ENCODE measurements at places on chromosomes 16 and 17.

DNA sequence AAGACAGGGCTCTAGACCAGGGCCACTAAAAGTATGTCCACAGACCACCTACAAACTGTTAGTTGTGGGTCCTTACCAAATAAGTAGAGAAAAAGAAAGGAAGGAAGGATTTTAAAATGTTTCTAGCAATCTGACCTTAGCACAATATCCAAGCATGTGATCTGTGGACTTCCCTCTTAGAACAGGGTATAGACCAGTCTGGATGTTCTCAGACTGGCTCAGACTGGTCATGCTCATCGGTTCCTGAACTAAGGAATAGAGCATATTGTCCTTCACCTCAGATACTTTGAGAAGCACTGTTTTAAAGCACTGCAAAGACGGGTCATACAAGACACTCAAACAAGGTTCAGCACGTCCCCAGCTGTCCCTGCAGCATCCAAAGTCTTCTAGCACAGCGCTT lies 25.8 kb downstream of the CUEDC1 start:
- no peak for DNase-seq

- DNase-seq: no peak
Measured at GRCh38 chr16:8127070-8127469, 463.2 kb downstream of the TMEM114 start.

DNA sequence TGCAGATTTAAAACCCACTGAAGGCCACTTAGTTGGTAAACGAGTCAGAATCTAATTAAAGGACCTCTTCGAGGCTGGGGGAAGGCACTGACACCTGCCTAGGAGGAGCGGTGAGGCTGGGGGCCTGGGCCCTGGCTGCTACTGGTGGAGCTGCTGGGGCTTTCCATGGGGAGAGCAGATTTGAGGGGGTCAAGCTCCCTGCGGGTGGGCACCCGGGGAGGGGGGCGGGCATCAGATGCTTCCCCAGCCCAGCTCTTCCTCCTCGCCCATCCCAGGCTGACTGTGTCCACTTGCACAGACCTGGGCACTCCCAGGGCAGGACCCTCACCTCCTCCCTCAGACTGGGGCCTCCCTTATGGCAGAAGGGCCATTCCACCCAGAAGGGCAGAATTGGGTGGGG lies 19.0 kb downstream of the SRCIN1 start:
- no peak for DNase-seq

GRCh38 chr16:15899538-15900100 lies 11.2 kb upstream of the CEP20 start:
- DNase-seq: peak; percentile 91

DNA sequence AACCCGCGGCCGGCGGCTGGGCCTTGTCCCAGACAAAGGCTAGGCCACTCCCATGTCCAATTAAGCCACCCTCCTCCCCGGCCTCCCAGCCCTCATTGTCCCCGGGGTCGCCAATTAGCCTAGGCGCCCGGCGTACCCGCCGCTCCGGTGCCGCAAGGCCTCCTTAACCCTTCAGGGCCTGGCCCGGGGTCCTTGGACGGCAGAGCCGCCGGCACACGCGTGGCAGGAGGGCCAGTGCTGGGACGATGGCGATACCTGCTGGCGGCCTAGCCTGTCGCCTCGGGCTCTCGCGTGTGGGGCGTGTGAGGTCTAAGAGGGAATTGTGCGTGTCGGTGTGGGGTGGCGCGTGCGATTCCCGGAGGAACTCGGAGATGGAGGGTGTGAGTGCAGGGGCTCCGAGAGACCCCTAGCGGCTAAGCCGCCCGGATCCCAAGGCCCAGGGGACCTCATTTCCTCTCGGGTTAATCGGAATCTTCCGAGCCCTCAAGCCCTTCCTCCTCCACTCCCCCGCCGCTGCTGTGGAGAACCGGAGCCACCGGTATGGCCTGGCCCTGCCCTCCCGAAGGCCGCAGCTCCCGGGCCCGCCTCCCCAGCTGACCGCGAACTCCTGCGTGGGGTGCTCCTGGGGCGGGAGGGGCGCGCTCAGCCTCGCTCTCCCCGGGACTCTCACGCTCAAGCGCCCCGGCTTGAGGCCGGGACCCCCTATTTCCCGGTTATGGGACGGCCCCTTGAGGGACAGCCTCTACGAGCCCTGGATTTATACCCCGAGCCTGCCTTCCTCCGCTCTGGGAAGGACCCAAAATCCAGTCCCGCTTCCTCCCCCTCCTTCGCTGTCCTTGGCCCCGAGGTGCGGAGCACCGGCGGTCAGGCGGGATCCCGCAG lies 11.9 kb downstream of the TBX2 start:
- DNase-seq: peak; percentile 79

DNA sequence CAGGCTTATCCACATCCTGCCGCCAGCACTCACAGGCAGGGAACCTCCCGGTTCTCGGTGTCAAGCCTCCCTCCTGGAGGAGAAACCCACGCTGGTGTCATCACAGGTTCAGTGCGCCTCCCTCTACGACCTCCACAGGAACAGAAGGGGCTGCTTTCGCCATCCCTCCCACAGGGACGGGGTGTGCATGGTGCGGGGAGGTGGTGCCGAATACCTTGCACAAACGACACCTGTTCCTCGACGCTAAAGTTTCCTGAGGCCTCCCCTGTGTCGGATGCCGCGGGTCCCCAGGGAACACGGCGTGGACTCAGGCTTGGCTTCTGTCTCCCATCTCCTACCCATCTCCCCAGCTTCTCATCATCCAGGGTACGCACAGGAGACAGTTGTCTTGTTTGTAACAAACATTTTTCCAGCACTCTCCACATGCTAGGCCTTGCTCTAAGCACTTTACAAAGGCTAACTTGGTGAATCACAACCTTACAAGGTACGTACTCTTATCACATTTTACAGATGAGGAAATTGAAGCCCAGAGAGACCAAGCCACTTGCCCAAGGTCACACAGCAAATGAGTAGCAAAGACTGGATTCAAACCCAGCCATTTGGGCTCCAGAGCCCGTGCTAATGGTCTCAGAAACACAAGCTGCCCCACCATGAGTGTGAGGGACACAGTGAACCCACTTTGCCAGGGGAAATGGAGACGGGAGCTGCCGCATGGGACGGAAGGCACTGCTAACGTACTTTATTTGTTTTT lies 271.6 kb downstream of the C16orf95 start:
- DNase-seq: no peak

DNA sequence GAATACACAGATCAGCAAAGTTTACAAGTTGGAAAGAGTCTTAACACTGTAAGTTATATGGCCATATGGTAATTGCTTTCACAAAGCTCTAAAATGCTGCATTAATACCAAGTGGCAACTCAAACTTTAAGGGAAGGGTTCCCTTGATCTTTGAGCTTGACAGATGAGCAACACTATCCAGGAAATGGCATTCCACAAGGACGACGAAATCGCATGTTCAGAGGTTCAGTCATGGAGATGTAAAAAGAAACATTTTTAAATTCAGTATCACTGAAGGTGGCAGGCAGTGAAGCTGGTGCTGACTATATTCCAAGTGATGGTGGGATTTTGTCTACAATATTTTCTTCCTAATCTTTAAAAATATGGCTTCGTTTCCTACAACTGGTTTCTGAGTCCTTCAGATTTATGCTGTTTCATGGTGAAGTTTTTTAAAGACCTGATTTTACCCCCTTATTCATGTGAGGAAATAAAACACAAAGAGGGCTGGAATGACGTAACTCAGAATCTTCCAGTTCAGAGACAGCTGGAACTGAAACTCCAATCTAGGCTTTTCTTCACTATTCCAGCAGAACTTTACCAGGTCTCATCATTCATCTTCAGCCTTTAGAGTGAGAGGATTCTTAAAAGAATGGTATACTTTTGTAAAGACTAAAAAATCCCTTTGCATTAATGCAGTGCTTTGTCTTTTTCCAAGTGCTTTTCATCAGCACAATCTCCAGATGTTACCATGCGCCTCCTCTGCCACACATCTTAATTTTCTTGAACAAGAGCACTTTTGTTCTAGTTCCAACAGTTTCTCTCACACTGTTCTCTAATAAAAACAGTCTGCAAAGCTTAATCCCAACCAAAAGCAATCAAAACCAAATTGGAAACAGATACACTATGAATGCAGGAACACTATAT lies 20.2 kb downstream of the CHCT1 start:
- DNase-seq: no peak

DNA sequence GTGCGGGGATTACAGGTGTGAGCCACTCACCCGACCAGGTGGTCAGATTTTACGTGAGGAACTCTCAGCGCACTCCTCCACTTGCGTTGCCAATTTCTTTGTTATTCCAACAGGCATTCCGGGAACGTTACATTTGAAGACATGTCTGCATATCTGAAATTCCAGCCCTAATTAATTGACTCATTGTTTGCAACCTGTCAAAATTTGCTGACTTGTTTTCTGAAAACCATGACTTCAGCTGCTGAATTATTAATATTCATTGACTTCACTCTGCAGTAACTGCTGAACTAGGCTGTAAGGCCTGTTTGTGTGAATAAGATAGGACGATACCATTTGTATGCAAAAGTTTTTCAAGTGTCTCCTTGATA lies 16.6 kb downstream of the G6PC1 start:
- no peak for DNase-seq

DNA sequence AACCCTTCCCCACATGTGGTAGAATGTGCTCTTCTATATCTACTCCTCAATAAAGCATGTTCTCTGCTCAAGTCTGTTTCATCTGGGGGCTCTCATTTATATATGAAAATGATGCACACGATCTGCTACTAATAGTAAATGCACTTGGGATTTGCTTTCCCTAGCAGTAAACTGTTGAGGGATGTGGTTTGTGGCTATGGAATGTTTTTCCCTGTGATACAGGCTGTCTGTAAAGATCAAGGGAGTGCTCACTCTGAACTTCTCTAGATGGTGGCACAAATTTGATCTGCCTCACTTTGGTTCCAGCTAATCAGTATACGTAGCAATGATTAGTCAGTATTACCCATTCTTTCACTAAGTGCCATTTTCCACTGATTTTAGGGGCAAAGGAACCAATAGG lies 18.8 kb downstream of the TAC4 start:
- no peak for DNase-seq

DNA sequence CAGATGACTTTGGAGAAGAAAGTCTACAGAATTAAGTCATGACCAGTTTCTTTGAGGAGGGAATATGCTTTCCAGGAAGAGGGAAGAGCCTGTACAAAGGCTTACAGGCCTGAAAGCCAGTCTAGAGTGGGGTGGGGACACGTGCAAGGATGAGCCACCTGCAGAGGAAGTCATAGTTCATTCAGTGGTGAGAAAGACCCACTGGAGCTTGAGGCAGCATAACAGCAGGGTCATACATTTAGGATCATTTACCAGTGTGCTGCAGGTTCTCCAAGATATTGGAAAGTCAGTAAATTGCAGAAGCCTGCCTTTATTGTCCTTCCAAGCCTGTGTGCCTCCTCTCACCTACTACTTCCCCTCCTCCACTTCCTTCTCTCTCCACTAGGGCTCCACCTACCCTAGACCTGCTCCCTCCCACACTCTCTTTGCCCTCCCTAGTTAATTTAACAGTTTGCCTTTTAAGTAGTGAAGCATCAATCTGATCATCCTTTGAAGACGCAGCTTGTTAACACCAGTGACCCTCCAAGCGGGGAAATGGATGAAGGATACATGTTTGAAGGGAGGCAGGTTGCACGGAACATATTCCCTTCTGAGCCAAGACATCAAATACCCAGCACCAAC lies 40.2 kb downstream of the CDRT15 start:
- DNase-seq: no peak

GRCh38 chr16:30041841-30042240 lies 10.8 kb upstream of the TLCD3B start:
- no peak for DNase-seq

GRCh38 chr16:22008215-22009059 lies 526 bp downstream of the MOSMO start:
- no peak for DNase-seq

DNA sequence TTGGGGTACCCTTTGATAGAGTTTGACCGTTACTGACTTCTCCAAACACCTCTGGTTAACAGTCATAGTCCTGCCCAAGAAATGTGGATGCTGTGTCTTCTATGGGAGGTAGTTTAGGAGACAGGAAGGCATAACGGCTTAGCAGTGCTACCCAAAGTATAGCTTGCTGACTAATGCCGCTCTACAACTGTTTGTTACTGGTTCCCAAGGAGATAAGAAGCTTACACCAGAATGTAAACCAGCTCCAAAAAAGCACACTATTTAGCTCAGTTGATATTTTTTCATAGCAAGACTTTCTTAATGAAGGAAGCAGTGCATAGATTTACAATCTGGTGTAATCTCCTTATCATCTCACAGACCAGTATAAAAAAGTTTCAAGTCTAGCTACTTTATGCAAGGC lies 95.7 kb downstream of the HS3ST3B1 start:
- DNase-seq: no peak

GRCh38 chr16:5031601-5032000 lies 2.1 kb downstream of the NAGPA start:
- no peak for DNase-seq

DNA sequence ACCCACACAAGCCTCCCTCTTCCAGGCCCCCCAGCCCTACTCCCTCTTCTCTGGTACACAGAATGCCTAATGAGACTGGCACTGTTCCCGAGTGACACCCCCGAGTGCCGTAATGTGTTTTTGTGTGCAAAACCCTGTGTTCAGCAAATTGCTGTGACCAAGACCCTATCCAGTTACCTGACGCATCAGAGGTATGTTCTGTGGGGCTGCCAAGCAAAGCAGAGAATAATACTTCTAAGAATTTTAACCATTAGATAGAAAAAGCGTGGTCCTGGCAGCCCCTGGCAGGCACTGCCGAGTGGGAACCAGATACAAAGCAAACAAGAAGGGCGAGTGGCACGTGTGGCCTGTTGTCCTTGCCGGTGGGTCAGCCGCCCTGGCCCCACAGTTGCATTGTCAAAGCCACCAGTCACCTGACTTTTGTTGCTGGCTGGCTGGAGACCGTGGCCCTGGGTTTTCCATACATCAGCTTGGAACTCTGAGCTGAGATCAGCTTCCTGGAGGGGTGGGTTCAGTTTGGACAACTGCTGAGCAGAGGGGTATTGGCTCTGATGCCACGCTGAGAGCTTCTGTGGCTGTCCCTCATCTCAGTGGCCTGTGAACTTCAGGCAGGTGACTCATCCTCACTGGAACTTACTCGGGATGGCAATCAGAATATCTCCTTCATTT lies 69.1 kb upstream of the BRD7 start:
- DNase-seq: no peak

DNA sequence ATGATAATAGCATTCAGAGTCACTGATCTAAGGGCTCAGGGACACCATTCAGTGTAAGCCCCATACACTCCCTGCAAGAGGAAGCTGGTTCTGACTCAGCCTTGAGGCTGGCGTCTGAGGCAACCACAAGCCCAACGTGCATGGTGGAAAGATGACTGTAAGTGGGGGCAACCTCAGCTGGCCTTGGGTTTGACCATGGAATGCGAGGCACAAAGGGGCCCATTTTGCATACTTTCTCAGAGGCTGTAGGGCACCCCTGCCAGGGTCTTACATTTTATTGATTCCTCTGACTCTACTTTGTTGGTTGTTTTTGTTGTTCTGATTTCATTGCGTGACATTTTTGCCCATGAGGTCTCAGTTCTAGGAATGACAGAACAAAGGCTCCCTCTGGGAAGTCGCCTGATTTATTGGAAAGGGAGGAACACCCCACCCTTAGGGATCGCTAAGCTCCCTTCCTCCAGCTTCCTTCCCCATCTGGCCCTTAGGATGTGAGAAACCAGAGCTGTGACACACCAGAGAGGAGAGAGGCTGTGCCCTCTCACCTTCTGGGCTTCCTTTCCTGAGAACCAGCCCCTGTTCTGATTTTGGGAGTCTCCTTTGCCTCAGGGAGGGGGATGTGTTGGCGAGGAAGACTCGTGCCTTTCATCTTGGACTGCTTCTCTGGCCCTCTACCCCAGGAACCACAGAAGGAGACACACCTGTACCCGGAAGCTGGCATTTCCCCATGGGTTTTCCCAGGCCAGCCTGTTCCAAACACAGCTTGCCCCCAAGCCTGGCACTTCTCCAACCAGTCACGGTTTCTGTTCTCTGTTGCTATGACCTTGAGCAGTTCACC lies 5.6 kb upstream of the CIITA start:
- DNase-seq: peak; percentile 90

Measured in urothelium cell line (cell line).